Activated naive CD4-positive, alpha-beta T cell (primary cell): ENCODE measurements at places on chromosomes 13 and 19.

- DNase-seq, result no peak
Observed at GRCh38 chr13:59746291-59746962, 417.3 kb downstream of the DIAPH3 start.

DNA sequence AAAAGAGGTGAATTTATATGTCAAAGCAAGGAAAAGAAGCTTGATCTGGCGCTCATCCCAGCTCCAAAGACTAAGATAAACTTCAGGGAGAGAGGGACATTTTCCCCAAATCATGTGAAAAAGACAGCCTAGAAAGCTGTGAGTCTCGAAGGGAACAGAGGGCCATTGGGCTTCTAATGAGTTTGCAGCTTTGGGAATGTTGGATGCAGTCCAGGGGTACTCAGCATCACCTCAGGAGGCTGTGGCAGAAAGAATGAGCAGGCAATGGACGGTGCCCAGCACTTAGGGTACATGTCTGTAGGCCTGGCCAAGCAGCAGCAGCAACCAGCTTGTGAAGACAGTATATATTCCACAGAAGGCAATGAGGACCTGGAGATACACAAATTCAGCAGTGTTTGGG, 25.7 kb upstream of the WASF3 start:
- DNase-seq, result no peak

GRCh38 chr19:49637821-49638738, 1.9 kb downstream of the RRAS start:
- DNase-seq, result no peak

DNA sequence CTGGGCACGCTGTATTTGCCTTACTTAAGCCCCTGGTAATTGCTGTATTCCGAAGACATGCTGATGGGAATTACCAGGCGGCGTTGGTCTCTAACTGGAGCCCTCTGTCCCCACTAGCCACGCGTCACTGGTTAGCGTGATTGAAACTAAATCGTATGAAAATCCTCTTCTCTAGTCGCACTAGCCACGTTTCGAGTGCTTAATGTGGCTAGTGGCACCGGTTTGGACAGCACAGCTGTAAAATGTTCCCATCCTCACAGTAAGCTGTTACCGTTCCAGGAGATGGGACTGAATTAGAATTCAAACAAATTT, 676 bp downstream of the BRCA2 start:
- DNase-seq, result peak; percentile 18

GRCh38 chr19:40805258-40805868, 6.4 kb downstream of the EGLN2 start:
- DNase-seq, result no peak

- no peak for DNase-seq
Observed at GRCh38 chr13:77699059-77699680, 1.7 kb downstream of the SLAIN1 start.

- DNase-seq, result peak; percentile 59
Observed at GRCh38 chr19:37655689-37656371, 565 bp upstream of the ZFP30 start.

DNA sequence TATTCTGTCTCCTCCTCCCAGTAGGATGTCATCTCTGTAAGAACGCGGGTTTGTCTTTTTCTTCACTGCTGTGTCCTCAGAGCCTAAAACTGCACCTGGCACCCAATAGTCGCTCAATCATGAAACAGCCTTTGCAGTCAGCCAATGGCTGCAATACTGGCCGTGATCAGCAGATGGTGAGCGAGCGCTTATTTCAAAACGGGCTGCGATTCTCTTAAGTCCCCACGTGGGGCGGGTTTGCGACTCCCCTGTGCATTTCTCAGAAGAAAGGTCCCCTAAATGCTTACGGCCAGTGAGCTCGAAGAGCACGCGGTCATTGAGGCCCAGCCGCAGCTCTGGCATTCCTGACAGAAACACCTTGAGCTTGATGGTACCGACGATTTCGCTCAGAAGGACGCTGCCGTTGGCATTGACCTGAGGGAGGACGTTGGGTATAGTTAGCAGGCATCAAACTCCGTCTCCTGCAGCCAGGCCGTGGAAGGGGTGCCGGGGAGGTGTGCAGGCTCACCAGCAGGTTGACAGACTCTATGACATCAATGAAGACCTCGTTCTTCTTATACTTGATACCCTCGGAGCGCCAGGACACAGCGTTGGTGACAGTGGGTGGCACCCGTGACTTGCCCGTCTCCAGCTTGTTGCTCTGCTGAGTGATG, 6.0 kb downstream of the AP1M2 start:
- peak; percentile 89 for DNase-seq

DNA sequence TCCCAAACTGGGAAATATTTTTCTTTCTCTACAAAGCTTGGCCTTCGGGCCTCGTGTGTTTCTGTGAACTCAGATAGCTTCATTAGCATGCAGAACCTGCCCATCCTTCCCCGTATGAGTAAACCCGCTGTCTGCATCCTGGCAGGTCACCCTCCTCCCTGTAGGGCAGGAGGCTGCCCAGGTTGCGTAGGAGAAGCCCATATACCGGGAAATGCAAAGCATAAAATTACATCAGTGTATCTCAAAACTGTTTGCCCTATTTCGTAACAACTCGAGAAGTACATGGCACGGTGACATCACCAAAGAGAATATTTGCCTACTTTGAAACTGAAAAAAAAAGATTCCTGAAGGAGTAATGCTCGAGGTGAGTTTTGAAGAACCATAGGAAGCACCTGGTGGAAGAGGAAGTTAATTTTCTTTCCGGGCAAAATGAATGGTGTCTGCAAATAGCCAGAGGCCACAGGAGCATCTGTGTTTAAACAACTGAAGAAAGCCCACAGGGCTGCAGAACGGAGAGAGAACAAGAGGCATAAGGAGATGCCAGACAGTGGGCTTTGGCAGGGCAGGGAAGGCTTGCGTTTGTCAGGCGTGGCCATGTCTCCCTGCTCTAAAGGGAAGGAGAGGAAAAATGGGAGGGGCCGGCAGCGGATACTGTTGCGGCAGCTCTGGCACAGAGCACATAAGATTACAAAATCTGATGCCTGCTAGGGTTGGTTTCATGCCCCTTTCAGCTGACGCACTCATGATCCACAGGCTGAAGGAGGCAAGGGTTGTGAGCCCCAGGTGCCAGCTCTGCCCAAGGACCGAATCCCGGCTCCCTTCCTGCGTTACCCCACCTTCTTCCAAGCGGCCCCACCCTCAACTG, 81.4 kb downstream of the IRS2 start:
- DNase-seq, result no peak

- DNase-seq, result no peak
Observed at GRCh38 chr13:81990652-81991051, 1649.7 kb upstream of the SPRY2 start.
